H1 (cell line): ENCODE measurements at places on chromosomes 1 and 21.

- H3K4me1 ChIP-seq: peaks cover 12% of the 10 kb centered on the region; the same call in 1 of the 2 replicates
- H3K36me3 ChIP-seq: no peaks in the 10 kb centered on the region
- no peaks in the 10 kb centered on the region for H3K27me3 ChIP-seq
- DNase-seq: no peak
- H3K4me3 ChIP-seq: no peak overlapping the region
- H3K27ac ChIP-seq: no peak overlapping the region
Measured at GRCh38 chr1:64545118-64545843, 75.4 kb downstream of the CACHD1 start.

DNA sequence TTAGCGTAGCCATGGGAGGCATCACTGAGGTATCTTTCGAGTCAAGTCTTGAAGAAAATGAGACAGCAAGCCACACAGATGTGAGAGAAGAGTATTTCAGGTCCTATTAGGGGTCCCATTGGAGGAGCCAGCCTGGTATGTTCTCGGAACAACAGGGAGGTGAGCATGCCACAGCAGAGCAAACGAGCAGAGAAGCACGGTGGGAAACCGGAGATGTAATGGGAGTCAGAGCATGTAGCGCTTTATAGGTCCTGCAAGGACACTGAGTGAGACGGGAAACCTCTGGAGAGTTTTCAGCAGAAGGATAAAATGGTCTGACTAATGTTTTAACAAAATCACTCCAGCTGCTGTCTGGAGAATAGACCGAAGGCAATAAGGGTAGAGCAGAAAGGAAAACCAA, 15.9 kb downstream of the H3-3A start:
- H3K4me1 ChIP-seq: no peaks in the 10 kb centered on the region
- peaks cover 8% of the 10 kb centered on the region; the same call in 1 of the 2 replicates for H3K27me3 ChIP-seq
- no peak overlapping the region for H3K27ac ChIP-seq
- no peaks in the 10 kb centered on the region; the same call in 1 of the 2 replicates for H3K36me3 ChIP-seq

DNA sequence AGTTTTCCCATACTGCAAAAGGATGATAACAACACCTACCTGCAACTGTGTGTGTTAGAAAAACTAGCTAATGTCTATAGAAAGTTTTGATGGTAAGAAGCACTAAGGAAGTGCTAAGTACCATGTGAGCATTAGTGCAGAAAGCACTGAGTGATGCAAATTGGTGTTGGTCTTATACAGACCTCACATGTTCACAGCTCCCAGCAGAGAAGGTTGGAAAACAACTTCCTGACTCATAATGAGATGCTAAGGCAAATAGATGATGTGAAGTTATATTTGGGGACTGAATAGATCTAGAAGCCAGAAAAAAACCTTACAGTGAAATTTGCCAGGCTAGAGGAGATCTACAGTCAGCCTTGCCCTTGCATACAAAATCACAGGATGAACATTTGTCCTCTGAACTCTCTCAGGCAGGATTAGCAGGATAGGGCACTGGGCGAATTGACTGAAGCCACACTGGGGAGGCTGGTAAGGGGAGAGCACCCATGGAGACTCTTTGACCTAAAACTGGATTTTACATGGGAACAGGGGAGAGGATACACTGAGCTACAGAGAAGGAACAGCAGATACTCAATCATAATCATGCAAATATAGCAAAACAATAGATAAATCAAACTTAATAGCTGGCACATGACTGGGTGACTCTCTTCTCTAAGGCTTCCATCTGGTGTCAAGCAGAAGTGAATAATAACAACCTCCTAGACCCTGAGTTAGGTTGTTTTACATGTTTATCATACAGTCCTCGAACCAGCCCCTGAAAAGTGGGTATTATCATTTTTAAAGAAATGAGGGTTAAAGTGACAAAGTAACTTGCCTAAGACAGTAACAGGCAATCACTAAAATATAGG, 61.3 kb downstream of the ASTN1 start:
- DNase-seq: no peak
- H3K4me1 ChIP-seq: no peaks in the 10 kb centered on the region
- no peaks in the 10 kb centered on the region for H3K36me3 ChIP-seq
- H3K27ac ChIP-seq: no peak overlapping the region
- H3K4me3 ChIP-seq: no peak overlapping the region

- no peaks in the 10 kb centered on the region for H3K36me3 ChIP-seq
- H3K27ac ChIP-seq: no peak overlapping the region
- H3K4me3 ChIP-seq: no peak overlapping the region
- H3K4me1 ChIP-seq: no peaks in the 10 kb centered on the region
- no peaks in the 10 kb centered on the region for H3K27me3 ChIP-seq
Measured at GRCh38 chr21:22554690-22555316, 1556.6 kb downstream of the NCAM2 start.

GRCh38 chr21:41227357-41228005, 59.5 kb downstream of the BACE2 start:
- H3K27ac ChIP-seq: no peak overlapping the region
- no peak for DNase-seq
- no peaks in the 10 kb centered on the region for H3K4me1 ChIP-seq
- H3K27me3 ChIP-seq: no peaks in the 10 kb centered on the region

- no peaks in the 10 kb centered on the region for H3K27me3 ChIP-seq
- no peaks in the 10 kb centered on the region for H3K4me1 ChIP-seq
- H3K27ac ChIP-seq: no peak overlapping the region
- no peaks in the 10 kb centered on the region for H3K36me3 ChIP-seq
Measured at GRCh38 chr21:31041295-31042079, 3.2 kb upstream of the KRTAP19-8 start.

GRCh38 chr1:184541537-184542152, 154.8 kb downstream of the C1orf21 start:
- H3K27ac ChIP-seq: no peak overlapping the region
- H3K4me3 ChIP-seq: no peak overlapping the region
- peaks cover 4% of the 10 kb centered on the region; the same call in 1 of the 2 replicates for H3K36me3 ChIP-seq
- H3K4me1 ChIP-seq: no peaks in the 10 kb centered on the region
- no peak for DNase-seq

GRCh38 chr1:94236013-94236491, 1.3 kb downstream of the ARHGAP29 start:
- no peaks in the 10 kb centered on the region for H3K4me1 ChIP-seq
- H3K27me3 ChIP-seq: peaks cover 17% of the 10 kb centered on the region
- no peak overlapping the region for H3K27ac ChIP-seq
- no peak for DNase-seq
